ENCODE measurements at places on chromosomes 6 and 20.

DNA sequence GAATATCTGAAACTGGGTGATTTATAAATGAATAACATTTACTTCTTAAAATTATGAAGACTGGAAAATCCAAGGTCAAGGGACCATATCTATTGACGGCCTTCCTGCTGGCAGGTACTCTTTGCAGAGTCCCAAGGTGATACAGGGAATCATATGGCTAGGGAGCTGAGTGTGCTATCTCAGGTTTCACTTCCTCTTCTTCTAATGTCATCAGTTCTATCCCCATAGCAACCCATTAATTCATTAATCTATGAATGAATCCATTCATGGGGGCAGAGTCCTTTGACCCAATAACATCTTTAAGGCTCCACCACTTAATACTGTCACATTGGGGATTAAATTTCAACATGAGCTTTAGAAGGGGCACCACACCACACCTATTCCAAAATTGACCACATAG is 772.0 kb downstream of the HACE1 start:
- no peak for DNase-seq

GRCh38 chr6:135066806-135067205 is 12.2 kb upstream of the HBS1L start:
- no peak for DNase-seq

GRCh38 chr6:30091577-30092381 is 16.2 kb upstream of the RNF39 start:
- DNase-seq: peak; percentile 47

- DNase-seq: no peak
Observed at GRCh38 chr6:34508425-34508824, 42.5 kb downstream of the PACSIN1 start.

GRCh38 chr6:124795643-124796463 is 166.4 kb upstream of the RNF217 start:
- no peak for DNase-seq

DNA sequence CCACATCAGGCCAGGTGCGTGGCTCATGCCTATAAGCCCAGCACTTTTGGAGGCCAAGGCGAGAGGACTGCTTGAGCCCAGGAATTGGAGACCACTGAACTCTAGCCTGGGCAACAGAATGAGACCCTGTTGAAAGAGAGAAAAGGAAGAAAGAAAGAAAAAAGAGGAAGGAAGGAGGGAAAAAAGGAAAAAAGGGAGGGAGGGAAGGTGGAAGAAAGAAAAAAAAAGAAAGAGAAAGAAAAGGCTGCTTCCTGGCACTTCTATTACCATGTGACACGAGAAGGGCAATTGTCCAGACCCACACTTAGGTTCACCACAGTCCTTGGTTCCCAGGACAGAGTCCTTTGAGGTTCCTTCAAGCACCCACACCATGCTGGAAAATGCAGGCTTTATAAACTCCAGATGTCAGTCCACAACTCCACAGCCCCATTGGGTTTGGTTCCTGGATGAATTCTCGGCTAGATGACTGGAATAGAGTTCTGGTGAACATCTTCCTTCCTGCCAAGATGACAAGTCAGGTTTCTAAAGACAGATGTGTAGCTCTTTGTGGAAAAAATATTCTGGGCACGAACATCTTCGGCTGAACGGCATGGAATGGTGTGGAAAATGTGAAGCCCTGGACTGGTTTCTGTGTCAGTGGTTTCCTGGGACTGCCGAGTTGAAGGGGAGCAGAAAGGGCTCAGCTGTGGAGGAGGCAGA is 32.5 kb downstream of the NT5E start:
- DNase-seq: no peak

DNA sequence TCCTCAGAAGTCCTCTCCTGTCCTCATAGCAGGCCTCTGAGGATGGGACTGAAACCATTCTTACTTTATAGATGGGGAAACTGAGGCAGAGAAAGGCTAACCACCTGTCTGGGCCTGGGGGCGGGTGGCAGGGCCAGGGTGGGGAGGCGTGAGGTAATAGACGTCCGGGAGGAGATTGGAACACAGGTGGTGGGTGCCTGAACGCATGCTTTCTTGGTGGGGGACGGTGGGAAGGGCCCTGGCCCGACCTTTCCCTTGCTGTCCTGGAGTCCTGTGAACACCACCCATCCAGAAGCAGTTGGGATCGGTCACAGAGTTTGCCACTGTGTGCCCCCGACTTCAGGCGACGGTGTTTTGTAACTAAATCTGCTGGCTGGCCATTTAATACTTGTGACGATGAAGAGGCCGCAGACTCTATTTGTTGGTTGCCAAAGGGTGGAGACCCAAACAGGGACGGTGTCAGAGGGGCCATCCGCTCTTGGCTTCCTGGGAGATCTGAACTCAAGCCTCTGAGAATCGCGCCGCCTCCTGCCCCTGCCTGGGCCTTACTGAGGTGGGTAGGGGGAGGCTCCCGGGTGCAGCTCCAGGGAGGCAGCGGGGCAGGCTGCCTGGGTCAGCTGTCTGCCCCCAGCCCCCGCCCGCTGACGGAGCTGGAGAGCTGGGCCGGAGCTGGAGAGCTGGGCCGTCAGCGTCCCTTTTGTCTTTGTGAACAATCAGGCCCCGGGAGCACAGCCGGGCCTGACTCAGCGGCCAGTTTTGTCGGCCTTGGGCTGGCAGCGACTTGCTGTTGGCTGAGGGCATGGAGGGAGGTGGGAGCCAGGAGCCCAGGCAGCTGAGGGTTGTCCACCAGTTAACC is 4.1 kb downstream of the RBM38 start:
- DNase-seq: peak; percentile 86

DNA sequence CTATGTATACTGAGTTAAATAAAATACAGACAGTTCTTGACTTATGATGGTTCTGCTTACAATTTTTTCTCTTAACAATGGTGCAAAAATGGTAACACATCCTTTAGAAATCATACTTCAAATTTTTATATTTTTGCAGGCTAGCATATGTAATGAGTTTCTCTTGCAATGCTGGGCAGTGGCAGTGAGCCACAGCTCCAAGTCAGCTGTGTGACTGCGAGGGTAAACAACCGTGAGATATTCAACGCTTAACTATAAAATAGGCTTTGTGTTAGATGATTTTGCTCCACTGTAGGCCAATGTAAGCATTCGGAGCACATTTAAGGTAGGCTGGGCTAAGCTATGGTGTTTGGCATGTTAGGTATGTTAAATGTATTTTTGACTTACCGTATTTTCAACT is 136.1 kb downstream of the PLCB4 start:
- DNase-seq: no peak

- DNase-seq: no peak
Observed at GRCh38 chr20:62114894-62115293, 7.4 kb upstream of the LSM14B start.

- DNase-seq: no peak
Observed at GRCh38 chr20:25544734-25545133, 40.6 kb downstream of the NINL start.

Data from aorta (tissue), 5 donors.